ENCODE measurements at places on chromosomes 7 and 10.

GRCh38 chr10:70662362-70663220 is 9.7 kb upstream of the ADAMTS14 start:
- no peak for DNase-seq

DNA sequence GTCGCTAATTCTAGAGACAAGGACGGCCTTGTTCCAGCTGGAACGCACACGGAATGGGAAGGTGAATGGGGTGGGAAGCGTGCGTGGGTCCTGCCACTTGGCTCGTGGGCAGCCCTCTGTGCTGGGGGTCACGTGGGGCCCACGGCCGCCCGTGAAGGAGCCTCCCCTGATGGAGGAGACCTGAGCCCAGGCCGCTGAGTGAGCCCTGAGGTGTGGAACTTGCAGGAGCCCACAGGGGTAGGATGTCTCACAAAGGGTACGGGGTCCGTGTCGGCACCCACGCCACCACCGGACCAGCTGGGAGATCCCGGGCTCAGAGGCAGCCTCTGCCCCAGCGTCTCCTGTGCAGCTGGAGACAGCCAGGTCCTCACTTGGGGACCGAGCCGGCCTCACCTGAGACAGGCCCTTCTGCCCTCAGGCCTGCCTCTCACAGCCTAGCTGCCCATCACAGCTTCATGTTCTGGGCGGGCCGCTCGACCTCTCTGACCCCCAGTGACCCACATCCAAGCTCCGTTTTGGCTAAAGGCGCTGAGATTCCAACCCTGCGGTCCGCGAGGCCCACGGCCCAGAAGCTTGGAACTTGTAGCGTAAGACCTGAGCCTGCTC is 84.8 kb downstream of the FOXL3 start:
- DNase-seq = no peak

- no peak for DNase-seq
Measured at GRCh38 chr7:133056370-133057238, 25.3 kb downstream of the CHCHD3 start.

GRCh38 chr7:44727158-44727936 is 21.3 kb upstream of the ZMIZ2 start:
- no peak for DNase-seq

DNA sequence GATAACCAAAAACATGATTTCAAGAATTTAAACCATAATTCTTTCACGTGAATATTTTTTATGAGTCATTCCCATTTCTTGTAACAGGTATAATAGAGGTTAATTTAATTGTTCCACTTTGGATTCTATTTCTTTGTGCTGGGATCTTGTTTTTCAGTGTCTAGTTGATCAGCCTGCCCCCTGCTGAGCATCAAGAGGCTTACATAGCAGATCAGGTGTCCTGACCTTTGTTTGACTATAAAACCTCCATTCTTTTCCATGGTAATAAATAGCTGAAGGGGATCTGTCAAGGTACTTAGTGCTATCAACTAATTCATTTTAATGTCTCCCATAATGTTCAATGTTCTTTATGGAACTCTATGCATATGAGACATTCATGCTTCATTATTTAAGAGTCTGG is 4.9 kb downstream of the COL17A1 start:
- no peak for DNase-seq

DNA sequence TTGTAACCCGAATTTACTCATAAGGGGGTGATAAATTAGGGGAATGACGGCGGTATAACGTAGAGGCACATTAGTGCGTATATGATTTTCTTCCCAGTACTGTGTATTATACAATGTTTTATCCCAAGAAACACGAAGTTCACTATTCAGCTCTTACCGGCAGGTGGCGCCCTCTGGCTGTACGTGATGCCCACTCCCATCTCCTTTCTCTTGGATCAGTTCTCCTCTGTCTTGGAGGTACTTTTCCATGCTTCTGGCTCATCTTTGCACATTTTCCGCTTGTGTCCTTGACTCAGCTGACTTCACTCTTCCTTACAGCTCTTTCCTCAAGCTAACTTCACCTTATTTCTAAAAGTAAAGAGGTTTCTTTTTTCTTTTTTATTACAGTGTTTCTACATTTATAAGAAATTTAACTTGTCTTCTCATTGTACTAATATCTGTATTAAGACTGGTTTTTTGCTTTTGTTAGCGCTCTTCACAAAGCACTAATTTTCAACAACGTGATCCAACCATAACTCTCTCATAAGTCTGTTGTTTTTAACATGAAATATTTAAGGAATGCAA is 21.3 kb downstream of the TMEM176B start:
- DNase-seq = peak; percentile 60

GRCh38 chr7:158649279-158649678 is 55.3 kb downstream of the NCAPG2 start:
- no peak for DNase-seq

DNA sequence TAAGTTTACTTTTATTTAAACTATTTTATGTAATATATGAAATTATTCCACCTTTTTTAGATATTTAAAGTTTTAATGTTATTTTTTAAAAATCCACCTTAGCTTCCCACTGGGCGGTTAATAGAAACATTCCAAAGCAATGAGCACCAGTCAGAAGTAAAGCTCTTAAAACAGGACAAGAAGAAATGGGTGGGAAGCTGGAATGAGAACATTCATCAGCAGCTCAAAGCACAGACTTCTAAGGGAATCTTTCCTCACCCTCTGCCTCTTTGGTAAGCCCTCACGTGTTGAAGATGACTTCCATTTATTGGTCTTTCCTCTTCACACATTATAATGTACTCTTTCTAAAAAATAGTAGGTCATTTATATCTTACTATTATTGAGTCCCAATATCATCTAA is 3.1 kb downstream of the AGMO start:
- no peak for DNase-seq

DNA sequence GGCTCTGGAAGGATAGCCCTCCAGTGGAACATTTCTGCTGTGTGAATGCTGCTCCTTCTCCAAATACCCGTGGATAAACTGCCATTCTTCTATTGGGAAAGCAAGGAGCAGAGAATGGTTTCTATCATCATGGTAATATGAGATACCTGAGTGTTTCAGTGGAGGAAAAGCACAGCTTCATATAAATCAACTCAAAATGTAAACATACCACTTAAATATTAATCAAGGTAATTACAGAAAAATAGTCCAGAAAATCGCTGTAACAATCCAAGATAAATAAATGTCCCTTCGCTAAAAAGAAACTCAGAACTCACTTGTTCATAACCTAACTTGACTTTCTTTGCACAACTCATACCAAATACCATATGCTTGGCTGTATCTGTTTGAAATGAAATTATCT is 635.8 kb downstream of the PARD3 start:
- DNase-seq = no peak

- no peak for DNase-seq
Measured at GRCh38 chr7:102469351-102469971, 4.7 kb downstream of the LRWD1 start.

GRCh38 chr7:35556515-35557471 is 138.1 kb downstream of the HERPUD2 start:
- no peak for DNase-seq

Measured in activated CD4-positive, alpha-beta T cell treated with anti-CD3 and anti-CD28 coated beads, Interleukin-2, amount 50 U/mL, for 24 hours (primary cell).